GM13977 (cell line): ENCODE measurements at places on chromosomes 6 and 20.

GRCh38 chr6:137638926-137639706, 144.9 kb upstream of the OLIG3 start:
- DNase-seq, result peak; percentile 32

GRCh38 chr6:124389127-124389526, 573.1 kb upstream of the RNF217 start:
- no peak for DNase-seq

DNA sequence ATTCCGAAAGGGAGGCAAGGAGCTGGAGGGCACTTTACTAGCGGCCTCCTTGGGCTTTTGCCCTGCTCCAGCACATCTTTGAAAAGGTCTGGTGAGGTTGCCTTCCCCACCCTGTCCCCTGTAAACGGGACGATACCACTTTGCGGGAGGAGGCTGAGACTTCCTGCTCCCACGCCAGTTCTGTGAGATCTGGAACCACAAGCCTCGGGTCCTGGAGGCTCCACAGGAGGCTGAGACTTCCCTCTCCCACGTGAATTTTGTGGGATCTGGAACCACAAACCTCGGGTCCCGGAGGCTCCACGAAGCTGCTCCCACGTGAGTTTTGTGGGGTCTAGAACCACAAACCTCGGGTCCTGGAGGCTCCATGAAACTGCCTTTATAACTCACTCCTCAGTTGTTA, 209.3 kb downstream of the DLL1 start:
- no peak for DNase-seq

DNA sequence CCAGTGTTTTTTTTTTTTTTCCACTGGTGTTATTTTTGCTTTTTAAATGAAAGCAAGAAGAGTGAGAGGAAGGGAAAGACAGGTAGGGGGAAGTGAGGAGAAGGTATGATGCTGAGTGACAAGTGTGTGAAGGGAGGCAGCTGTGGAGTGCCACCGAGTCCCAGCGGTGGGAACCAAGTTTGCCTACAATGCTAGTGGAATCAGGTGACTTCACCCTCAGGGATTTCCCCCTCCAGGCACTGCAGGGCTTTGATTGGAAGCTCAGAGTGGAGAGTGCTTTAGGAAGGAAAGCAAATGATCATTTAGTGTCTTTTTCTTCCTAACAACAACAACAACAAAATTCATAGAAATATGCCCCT, 120.5 kb upstream of the ENPP5 start:
- no peak for DNase-seq

DNA sequence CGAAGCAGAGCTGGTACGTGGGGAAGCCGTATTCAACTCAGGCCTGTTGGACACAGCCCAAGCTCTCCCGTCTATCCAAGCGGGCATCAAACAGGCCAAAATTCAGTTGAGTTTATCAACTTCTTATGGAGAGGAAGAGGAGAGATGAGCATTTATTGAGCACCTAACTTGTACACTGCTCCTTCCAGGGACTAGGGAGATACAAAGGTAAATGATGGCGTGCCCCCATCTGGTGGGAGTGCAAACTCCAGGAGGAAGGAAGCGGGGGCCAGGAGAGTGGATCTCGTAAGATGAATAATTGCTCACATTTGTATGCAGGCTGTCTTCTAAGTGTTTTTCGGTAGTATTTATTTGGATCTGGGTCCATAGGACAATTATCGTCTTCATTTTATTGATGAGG, 146.6 kb downstream of the SOBP start:
- DNase-seq, result no peak

DNA sequence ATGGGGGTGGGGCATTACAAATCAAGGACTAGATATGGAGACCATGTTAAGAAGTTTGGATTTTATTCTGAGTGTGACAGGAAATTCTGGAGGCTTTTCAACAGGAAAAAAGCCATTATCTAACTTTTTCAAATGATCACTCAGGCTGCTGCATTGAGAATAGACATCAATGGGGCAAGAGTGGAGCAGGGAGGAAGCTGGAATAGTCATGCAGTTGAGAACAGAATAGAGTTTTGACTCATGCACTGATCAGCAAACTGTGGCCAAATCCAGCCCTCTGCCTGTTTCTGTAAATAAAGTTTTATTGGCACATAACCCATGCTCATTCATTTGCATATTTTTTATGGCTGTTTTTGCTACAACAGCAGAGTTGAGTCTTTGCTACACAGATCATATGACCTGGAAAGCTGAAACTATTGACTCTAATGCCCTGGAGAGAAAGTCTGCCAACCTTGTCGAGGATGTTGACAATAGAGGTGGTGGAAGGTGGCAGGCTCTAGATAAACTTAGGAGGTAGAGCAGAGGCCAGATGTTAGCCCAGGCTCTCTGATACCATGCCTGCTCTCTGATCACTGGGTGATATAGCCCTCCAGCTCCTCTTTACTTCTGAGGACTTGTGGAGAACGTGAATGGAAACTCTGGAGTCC, 441.8 kb downstream of the PTPRT start:
- no peak for DNase-seq

DNA sequence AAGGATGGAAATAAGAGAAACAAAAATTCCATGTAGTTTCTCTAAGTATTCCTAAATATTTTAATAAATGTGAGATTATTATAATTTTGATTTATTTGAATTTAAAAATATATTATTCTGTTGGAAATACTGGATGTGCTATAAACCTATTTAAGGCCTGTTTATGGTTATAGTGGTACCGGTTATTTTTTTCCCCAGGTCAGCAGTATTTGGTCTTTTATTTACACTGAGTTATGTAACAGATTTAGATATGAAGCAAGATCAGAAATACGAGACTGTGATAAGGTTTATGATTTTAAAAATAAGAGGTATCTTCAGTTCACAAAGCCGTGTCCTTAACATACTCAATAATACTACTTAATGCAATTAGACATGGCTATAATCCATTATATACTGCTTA, 634.3 kb upstream of the POU3F2 start:
- DNase-seq, result no peak

GRCh38 chr6:12967686-12968085, 251.1 kb downstream of the PHACTR1 start:
- no peak for DNase-seq

GRCh38 chr6:14709066-14709670, 536.7 kb upstream of the JARID2 start:
- no peak for DNase-seq

DNA sequence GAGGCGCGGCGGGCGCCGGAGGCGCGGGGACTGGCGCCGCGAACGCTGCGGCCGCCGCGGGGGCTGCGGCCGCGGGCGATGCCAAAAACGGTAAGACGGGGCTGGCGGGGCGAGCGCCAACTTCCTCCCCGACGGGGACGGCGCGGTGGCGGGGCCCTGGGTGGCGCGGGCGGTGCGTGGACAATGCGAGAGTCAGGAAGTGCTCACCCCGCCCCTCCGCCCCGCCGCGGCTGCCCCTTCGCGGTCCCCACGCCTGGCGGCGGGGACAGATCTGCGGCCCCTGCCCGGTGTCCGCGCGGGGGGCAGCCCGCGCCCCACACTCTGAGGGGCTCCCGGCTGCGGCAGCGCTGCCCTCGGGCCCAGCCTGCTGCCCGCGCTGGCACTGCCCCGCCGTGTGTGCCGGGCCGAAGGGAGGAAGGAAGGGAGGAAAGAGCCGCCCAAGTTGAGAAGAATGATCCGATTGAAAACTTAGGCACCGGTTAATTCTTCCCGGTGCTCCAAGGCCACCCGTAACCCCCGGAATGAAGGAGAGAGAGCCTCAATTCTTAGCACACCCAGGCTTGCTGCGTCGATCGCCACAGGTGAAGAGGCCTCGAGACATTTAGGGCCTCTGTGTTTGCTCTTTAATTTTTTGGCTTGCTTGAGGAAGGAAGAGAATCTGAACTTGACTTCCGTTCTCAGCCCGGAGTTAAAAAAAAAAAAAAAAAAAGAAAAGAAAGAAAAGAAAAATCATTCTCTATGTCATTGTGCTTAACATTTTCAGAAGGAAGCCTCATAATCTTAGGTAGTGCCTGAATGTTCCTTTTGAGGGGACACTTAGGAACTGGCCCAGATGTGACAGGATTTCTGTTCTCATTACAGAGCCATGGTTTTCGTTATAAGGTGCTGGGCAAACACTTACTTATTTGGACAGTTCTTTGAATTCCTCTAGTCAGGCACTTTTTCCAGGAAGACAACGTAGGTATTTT, 982 bp downstream of the HECA start:
- peak; percentile 55 for DNase-seq

DNA sequence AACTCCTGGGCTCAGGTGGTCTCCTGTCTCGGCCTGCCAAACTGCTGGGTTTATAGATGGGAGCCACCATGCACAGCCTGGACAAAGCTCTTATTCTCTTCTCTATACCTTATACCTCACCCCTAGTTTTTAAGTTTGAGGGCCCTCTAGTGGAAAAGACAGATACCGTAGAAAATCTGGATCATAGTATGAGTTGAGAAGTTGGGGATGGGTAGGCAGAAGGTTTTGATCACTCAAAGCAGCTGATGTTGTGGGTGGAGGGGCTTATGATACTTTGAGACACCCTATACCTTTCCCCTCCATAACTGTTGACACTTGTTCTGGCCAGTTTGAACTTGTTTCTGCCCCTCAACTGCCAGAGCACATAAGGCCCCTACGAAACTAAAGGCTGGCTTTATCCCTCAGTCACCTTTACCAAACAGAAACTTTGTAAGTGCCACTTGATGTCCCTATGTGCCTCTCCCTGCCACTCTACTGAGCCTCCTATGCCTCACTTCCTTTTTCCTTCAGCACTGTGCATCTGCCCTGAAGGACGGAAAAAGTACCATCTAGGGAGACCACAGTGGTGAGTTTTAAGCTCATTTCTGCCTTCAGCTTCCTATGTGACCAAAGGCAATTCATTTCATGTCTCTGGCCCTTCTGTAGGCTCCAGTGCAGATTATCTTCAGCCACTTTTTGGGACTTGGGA, 28.6 kb downstream of the RALY start:
- peak; percentile 74 for DNase-seq

- no peak for DNase-seq
Measured at GRCh38 chr6:122772724-122773415, 6.6 kb upstream of the FABP7 start.

DNA sequence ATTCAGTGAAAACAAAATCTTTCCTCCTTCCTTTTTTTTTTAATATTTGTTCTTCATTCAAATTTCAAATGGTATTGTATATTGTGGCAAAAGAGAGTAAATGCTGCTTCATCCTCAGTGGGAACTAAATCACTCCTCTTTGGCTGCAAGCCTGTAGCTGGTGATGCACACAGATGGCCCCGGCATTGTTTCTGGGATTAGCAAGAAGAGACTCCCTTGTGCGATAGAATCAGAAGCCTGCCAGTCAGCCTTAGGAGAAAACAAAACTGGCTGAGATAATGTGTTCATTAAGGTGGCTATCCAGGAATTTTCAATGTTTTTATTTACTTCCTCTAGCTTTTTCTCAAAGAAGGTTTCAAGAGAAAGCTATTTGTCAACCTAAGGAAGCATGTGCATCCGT, 20.7 kb upstream of the ELOVL2 start:
- no peak for DNase-seq

DNA sequence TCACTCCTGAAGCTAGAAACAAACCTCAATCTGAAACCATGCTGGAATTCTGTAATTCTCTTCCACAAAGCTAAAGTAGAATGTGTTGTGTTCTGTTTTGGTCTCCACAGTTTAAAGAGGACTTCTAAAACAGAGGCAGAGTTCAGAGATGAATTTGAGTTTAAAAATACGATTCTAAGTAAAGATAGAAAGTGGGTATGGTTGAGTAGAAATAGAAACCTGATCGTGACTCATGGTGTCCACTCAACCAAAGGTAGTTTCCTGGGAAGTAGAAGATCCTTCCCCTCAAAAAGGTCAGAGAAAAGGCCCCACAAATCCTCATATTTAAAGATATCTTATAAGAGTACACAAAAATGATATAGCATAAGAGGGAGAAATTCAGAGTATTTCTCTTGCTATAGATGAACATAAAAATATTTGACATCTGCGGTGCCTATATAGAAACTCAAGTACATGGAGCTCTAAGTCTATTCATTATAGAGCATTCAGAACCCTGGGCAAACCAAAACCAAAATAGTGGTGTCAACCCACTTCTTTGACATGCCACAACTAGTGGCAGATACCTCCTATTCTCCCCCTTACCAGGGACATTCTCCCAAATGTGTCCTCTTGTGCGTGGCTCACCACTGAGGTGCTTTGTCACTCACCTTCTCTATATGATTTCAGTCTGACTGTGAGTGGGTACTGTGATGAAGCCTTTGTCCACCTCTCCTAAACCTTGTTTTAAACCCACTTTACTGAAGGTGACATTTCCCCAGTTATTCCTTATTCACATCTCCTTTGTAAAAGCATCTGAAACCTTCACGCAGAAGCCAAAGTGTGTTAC, 84.5 kb downstream of the PLCB1 start:
- no peak for DNase-seq

DNA sequence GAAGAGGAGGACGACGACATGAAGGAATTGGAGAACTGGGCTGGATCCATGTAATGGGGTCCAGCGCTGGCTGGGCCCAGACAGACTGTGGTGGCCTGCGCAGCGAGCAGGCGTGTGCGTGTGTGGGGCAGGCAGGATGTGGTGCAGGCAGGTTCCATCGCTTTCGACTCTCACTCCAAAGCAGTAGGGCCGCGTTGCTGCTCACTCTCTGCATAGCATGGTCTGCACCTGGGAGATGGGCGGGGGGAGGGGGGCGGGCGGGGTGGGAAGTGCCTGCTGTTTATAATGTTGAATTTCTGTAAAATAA, 42.3 kb downstream of the CHMP4B start:
- DNase-seq, result no peak

DNA sequence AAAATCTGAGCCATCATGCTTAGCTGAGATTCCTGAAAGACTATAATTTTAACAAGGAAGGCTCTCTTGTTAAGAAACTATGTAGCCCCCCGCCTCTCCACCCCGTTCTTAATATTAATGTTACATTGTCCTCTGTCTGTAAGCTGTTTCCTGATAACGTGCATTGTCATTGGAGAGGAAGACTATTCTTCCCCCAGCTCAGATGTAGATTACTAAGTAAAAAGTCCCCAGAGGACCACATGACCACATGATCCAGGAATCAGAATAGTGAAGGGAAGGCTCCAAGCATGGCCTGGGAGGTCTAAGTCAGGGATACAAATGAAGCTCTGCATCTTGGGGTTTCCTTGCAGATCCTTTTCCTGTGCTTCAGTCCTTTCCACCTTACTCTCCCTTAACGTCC, 106.4 kb downstream of the JARID2 start:
- DNase-seq, result no peak

- DNase-seq, result no peak
Measured at GRCh38 chr6:5490501-5491069, 229.3 kb downstream of the FARS2 start.

DNA sequence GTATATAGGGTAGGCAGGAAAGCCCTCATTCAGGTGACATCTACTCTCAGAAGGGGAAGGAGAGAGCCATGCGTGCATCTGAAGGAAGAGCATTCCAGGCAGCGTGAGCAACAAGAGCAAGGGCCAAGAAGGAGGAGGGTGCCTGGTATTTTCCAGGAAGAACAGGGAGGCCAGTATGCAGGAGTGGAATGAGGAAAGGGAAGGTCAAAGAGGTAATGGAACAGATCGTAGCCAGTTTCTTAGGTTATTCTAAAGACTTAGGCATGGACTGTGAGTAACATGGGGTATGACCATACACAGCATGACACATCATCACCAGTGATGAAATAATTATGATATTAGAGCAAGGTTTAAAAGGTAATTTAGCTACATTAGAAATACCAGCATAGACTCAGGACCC, 24.1 kb downstream of the ALDH8A1 start:
- no peak for DNase-seq
